ENCODE measurements at places on chromosomes 13 and 19.

- no peak for DNase-seq
Measured at GRCh38 chr19:7326105-7326877, 22.4 kb upstream of the ARHGEF18 start.

DNA sequence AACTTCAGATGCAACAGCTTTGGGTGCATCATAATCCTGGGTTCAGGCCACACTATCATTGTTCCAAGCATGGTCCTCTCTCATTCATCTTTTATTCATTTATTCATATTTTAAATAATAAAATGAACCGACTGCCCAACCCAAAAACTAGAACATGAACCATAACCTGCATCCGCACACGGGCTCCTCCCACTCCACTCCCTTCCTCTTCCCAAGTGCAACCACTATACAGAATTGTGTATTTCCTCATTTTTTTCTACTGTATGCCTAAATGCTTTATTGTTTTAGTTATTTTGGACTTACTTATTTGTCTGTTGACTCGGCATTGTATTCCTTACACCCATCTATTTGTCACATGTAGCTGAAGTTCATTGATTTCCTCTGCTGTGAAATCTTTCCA is 30.7 kb upstream of the POMP start:
- no peak for DNase-seq

DNA sequence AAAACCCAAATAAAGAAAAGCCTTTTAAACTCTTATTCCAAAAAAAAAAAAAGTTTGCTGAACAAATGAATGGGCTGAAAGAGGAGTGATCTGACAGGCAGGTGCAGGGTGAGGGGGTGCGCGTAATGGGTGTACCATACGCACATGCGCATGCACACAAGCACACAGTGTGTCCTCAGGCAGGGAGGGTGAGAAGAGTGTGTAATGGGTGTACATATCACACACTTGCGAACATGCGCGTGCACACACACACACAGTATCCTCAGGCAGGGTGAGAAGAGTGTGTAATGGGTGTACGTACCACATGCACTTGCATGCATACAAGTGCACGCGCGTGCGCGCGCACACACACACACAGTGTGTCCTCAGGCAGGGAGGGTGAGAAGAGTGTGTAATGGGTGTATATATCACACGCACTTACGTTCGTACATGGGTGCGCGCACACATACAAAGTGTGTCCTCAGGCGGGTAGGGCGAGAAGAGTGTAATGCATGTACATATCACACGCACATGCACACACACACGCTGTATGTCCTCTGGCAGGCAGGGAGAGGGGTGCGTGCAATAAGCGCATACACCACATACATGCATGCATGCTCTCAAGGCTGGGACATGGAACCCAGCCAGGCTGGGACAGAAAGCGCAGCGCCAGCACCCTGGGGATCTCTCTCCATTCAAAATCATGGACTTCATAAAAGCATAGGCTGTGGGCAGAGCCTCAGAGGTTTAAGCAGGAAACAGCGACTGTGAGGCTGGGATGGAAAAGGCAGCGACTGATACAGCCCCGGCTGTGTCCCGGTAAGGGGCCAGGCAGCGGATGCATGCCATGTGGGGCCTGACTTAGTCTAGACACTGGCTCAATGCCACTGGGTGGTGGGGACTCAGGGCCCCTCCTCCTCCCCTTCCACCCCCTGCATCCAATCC is 70.4 kb downstream of the CEBPG start:
- no peak for DNase-seq

DNA sequence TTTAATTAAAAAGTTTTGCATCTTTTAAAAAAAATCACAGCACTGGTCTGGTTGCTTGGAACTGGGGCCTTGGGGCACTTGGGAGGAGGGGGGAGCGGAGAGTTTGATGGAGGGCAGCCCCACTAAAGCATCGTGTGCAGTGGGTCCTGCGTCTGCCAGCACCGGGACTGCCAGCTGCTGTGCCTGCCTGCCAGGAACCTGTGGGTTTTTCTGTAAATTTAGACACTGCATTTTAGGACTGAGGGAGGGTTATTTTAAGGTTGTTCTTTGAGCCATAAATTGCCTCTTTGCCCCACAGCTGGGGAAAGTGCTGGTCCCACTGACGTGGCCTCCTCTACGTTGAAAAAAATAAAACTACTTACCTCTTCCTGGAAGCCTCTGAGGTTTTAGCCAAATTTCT is 2.9 kb downstream of the KLF2 start:
- no peak for DNase-seq

DNA sequence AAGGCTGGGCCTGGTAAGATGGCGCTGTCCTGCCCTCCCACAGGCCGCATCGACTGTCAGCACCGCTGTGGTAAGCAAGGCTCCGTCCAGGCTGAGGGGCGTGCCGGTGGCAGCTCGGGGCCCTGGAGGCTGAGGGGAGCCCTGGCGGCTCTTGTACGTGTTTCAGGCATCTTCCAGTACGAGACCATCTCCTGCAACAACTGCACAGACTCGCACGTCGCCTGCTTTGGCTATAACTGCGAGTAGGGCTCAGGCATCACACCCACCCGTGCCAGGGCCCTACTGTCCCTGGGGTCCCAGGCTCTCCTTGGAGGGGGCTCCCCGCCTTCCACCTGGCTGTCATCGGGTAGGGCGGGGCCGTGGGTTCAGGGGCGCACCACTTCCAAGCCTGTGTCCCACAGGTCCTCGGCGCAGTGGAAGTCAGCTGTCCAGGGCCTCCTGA is 1.2 kb downstream of the IZUMO4 start:
- DNase-seq = no peak

DNA sequence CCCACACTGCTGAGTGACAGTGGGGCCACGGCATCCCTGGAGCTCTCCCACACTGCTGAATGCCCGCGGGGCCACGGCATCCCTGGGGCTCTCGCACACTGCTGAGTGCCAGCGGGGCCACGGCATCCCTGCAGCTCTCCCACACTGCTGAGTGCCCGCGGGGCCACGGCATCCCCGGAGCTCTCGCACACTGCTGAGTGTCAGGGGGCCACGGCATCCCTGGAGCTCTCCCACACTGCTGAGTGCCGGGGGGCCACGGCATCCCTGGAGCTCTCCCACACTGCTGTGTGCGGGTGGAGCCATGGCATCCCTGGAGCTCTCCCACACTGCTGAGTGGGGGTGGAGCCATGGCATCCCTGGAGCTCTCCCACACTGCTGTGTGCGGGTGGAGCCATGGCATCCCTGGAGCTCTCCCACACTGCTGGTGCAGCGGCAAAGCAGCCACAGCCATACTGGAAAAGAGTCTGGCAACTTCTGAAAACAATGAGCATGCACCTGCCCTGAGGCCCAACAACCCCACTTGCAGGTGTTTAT is 8.6 kb downstream of the TUBGCP3 start:
- no peak for DNase-seq

DNA sequence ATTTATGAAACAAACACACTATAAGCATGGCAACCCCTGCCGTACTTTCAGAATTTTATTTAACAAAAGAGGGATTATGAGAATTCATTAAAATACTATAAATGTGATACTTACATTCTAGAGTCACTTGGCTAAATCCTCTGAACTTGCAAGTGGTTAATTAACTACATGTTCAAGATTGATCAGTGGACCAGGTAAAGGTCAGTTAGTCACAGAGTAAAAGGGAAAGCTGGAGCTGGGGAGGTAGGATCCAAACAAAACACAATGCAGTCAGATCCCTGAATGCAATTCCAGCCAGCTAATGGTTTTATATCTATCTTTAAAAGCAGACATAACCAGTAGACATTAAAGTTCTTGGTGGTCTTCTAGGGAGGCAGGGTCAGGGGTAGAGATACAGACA is 270.5 kb downstream of the DIAPH3 start:
- no peak for DNase-seq

DNA sequence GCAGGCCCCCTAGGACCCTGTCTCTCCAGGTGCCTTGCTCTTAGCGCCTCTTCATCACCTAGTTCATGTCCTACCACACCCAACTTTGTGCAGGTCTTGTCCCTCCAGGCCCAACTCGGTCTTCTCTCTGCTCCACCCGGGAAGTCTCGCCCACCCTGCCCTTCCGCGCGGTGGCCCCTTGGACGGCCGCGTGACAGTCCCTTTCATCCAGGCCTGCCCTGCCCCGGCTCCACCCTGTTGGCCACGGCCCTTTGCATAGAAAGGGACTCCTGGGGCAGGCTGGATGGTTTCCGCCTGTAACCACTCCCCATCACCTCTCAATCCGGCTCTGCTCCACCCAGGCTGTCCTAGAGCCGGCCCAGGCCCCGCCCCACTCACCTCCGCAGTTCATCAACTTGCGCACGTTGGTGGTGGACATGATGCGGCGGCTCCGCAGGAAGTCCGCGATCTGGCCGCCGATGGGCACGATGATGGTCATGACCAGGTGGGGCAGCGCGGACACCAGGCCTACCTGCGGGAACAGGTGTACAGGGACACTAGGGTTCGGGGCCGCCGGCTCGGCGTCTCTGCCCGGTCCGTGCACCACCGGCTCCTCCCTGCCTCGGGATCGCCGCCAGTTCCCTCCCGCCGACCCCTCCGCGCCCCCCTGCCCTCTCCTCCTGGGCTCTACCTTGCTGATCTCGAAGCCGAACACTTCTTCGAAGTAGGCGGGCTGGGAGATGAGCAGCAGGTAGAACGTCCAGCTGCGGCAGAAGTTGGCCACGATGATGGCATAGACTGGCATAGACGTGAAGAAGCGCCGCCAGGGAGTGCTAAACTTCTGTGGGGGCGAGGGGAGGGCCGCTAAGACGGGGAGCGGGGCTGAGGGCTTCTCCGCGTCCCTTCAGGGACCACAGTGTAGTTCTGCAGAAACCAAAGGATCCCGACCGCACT is 7.2 kb downstream of the GFY start:
- DNase-seq = no peak

DNA sequence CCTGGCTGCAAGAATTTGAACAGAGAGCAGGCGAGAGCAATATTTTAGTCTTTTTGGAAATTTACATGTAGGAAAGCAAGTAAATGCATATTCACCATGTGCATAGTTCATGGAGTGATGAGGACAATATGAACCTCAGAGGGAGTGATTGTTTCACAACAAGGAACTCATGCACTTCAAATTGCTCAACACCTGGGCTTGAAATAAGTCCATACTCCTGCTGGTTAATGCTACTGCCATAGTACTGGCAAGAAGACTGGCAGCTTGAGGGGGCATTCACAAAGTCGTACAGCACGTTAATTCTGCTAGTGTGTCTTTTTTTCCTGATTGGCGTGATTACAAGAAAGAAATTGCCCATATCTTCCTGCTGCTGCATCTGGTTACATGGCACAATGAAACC is 267.6 kb downstream of the PCDH17 start:
- DNase-seq = no peak

DNA sequence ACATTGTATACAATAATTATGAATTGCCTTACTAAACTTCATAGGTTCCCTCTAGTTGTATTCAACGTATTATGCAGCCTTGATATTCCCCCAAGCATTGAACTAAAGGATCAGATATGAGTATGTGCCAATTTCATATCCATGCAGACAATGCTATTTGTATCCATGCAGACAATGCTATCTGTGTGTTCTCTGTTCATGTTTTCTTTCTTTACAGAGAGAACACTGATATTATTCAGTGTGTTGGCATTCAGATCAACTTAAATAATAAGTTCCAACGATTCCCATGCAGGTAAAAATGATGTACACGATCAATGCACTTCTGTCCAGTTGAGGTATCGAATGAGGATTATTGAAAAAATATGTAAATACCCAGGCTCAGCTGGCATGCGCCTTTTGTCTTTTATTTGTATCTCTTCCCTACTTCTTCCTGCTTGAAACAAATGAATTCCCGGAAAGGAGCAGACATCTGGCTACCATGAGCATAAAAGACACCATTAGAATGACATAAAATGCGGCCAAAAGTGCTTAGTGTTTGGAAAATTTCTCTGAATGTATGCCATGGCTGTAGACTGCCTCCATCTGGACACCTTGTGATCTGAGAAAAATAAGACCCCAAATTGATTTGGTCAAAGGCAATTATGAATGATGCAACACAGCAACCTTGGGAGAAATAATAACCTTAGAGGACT is 731.5 kb downstream of the SLITRK1 start:
- DNase-seq = no peak

GRCh38 chr13:108561149-108561548 is 68.3 kb upstream of the MYO16 start:
- no peak for DNase-seq

DNA sequence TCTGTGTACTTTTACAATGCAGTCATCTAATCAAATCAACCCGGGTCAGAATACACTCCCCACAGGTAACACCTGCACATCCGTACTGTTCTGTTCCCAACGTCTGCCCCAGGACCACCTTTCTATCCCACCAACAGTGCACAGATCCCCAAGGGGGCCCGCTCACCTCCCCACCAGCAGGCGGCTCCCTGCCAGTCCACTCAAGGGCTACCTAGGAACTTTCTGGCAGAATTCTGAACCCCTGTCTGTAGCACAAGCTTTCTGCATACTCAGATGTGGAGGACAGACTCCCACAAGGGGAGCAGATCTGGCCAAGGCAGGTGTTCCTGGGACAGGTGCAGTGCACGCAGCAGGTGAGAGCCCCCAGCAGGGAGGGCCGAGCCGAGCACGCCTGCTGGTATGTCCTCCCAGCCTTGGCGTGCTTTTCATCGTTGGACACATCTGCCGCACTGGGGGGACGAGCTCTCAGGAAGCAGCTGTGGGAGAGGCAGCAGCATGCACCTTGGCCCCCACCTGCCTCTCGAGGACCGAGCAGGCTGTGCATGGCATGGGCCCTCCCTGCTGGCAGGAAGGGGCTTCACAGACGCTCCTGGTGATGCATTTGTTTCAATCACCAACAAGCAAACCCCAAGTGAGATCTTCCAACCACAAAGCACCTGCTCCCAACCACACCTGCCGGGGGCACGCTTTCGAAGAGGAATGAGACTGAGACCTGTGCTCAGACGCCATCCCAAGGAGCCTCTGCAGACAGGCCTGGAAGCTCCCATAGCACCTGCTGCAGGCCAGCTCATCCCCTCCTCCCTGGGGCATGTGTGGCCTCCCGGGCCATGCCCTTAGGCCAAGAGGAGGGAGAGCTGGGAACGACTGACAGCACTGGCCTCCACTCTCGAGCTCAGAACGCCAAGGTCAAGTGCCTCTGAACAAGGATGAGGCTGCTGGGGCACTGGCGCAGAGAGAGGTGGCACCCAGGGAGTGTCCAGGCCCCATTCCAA is 35.9 kb downstream of the RAB20 start:
- DNase-seq = no peak

DNA sequence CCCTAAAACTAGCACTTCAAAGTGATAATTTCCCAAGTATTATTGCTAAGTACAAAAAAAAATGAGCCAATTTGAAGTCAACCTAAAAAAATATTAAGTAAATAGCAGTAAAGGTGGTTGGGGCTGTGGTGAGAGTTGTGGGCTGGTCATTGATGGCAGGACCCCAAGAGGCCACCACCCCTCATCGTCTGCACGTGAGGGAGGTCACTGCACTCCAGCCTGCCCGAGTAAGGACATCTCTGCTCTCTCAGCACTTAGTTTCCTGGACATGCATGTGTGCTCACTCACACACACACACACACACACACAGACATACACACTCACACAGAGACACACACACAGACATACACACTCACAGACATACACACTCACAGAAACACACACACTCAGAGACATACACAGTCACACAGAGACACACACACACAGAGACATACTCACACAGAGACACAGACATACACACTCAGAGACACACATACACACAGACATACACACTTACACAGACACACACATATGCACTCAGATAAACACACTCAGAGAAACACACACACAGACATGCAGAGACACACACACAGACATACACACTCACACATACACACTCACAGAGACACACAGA is 127.2 kb upstream of the SOX1 start:
- DNase-seq = no peak

GRCh38 chr19:30648866-30649862 is 277.0 kb downstream of the ZNF536 start:
- DNase-seq = no peak

Data from HTR-8/SVneo (cell line).